Activated naive CD8-positive, alpha-beta T cell treated with anti-CD3 and anti-CD28 coated beads, Interleukin-2, amount 50 U/mL, for 24 hours (primary cell): ENCODE measurements at places on chromosomes 2 and 18.

- DNase-seq = peak; percentile 29
Observed at GRCh38 chr2:189698020-189698887, 23.8 kb downstream of the ANKAR start.

DNA sequence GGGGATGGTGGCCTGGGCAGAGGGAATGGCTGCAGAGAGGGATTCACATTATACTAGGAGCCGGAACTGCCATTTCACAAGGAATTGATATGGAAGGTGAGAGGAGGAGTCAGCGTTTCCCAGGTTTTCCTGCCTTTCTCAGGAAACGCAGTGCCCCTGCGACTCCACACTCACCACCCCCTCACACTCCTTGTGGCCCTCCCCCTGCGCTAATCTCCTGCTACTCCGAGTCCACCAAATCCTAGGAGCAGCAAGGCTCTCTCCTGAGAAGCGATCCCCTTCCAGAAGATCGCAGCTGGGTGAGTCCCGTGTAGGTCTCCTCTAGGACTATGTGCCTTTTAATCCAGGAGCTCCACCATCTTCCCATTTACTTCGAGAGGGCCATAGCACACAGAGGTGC is 140.6 kb downstream of the VAPA start:
- no peak for DNase-seq

- no peak for DNase-seq
Observed at GRCh38 chr2:162839419-162839818, 852 bp upstream of the KCNH7 start.

GRCh38 chr2:15259356-15259756 is 301.8 kb downstream of the NBAS start:
- no peak for DNase-seq

- DNase-seq = no peak
Observed at GRCh38 chr18:62407660-62408059, 82.5 kb downstream of the TNFRSF11A start.

DNA sequence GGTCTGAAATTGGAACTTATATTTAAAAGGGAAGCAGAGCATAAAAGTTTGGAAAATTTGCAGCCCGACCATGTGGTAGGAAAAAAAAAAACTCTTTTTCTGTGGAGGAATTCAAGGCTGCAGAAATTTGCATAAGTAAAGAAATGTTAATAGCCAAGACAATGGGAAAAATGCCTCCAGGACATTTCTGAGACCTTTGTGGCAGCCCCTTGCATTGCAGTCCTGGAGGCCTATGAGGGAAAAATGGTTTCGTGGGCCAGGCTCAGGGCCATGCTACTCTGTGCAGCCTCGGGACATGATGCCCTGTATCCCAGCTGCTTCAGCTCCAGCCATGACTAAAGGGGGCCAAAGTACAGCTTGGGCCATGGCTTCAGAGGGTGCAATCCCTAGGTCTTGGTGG is 71.9 kb upstream of the SLC16A14 start:
- DNase-seq = no peak
